Central memory CD4-positive, alpha-beta T cell (primary cell): ENCODE measurements at places on chromosomes 3 and 15.

- DNase-seq, result no peak
Observed at GRCh38 chr3:13197795-13198194, 124.6 kb upstream of the IQSEC1 start.

GRCh38 chr3:47643092-47643491 lies 64.4 kb upstream of the CSPG5 start:
- DNase-seq, result no peak

DNA sequence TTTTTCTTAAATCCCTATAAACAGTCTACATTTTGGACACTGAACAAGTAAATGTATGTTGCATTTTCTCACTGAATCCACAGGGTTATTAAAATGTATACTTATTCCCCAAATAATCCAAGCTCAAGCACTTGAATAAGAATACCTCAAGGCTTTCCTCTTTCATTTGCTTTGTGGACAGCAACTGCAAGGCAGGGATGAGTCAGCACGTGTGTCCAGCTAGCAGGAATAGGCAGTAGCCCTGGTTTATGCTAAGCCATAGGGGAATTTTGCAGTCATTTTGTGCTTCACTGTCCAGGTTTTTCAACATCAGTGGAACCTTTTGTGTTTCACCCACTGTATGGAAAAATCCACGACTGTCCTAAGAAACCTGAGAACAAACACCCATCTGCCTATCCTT lies 96.7 kb upstream of the KCNMB2 start:
- DNase-seq, result no peak

DNA sequence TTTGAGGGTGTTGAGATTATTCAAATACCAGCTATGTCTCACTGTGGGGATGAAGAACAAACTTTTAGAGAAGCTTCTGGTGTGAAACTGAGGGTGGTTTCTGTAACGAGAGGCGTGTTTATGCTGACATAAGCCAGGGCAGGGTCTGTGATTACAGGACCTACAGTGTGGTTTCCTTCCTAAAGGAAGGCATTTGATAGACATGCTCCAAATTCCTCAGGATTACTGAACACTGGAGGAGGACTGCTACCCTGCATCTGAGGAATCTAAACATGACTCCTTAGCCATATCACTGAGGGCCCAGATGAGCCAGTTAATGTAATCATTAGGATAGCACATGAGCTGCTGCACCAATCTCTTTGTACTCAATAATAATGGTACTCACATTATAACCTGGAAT lies 328.4 kb upstream of the UMPS start:
- no peak for DNase-seq

DNA sequence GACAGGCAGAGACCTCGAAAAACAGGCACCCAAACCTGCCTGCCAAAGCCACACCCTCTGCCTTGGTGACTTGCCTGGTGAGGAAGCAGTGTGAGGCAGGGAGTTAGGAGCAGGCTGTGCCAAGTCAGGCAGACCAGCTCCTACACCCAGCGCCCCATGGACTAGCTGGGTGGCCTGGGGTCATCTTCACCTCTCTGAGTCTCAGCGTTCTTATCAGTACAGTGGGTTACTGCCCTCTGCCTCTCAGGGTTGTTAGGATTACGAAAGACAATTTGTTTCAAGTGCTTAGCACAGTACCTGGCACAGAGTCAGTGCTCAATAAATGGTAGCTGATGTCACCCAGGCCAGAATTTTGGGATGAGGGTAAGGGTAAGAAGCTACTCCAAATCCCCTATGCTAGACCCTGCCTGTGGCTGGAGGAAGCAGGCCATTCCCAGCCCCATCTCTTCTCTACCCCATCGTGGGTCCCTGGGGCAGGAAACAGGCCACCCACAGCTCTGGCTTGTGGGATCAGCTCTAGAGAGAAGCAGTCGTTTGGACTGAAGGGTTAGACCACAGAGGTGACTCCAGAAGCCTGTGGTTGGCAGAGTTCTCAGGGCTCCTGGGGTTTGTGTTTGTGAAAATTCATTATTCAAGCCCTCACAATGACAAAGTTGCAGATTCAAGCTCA lies 10.1 kb downstream of the SLC51B start:
- DNase-seq, result no peak

GRCh38 chr3:172030181-172030580 lies 9.2 kb upstream of the FNDC3B start:
- DNase-seq, result no peak

- no peak for DNase-seq
Observed at GRCh38 chr3:71247221-71247957, 336.1 kb downstream of the FOXP1 start.

GRCh38 chr15:67512140-67512539 lies 8.8 kb upstream of the C15orf61 start:
- DNase-seq, result no peak

GRCh38 chr3:105284876-105285275 lies 81.8 kb upstream of the ALCAM start:
- DNase-seq, result no peak

GRCh38 chr3:170814822-170815221 lies 55.2 kb downstream of the RPL22L1 start:
- no peak for DNase-seq

- no peak for DNase-seq
Observed at GRCh38 chr3:65831733-65832425, 206.8 kb downstream of the MAGI1 start.

DNA sequence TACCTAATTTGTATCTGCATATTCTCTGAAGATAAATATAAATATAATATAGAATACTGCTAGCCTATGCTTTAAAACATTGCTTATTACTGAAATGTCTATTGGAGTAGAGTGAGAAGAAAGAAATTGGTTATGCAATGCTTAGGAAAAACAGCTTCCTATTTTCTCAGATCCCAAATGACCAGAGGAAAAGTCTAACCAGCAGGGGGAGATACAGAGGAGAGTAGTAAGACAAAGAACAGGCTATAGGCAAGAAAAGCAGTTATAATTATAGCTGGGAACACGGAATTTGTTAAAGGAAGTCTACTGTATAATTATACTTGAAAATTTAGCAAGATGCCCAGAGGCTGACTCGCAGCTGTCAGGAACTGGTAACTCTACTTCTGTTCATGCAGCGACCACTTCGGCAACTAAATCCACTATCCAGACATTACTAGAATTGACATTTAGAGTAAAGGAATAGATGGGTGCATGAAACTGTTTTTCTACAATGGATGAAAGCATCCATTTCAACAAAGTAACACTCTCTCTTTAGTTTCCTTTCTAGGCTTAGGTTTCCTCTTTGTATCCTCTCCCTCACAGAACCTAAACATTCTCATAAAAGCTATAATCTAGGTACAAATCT lies 97.2 kb downstream of the TBC1D5 start:
- peak; percentile 3 for DNase-seq

DNA sequence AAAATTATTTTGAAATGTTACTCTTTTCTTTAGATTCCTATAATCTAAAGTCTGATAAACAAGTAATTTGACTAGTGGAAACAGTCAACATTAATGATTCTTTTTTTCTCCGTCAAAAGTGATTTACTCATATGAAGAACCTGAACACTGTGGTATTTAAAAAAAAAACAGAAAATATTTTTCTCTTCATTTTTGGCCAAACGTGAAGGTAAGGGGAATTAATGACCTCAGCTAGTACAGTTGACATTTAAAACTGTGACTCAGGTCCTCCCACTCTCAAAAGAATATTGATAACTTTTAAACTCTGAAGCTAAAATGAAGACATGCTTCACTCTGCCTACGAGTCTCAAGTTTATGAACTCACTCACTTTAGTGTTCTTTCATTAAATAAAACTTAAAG lies 34.5 kb downstream of the TIGIT start:
- DNase-seq, result no peak

DNA sequence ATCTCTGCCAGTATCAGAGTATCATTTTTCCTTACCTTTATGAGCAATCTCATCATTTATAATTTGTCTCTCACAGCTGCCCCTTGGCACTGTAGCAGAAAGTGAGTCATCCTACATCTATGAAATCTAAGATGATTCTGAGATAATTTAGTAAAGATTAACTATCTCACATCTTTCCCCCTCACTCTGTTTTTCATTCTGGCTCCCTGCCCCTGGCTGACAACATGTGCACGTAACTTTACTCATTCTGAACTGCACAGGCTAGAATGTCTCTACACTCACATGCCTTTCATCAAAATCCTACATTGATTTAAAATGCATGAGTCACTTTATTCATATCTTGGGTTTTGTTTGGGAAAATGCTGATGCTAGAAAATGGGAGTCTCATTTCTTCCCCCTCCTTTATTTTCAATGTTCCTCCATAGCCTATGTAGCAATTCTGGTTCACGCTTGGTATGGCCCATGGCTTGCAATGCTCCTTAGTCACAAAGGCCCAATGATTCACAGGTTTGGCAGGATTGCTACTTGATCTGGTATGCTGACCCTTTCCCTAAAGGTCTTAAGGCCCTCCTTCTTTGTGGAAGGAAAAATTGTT lies 838.5 kb downstream of the TUSC7 start:
- no peak for DNase-seq

DNA sequence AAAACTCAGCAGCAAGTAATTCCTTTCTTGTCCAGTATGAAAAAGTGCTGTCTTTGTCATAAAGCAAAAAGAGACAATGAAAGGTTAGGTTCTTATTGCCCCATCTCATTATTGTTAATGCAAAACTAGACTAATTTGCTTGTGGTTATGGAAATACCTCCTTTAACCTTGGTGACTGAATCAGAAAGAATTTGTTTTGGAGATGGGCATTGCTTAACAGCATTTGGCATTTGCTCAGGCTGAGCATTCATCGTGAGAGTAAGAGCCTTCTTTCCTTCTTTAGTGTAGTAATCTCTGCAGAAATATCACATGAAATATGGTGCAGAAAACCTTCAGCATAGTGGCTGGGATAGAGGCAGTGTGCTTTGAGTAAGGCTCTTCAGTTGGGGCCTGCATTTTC lies 103.1 kb downstream of the CNTN6 start:
- no peak for DNase-seq

GRCh38 chr15:101198800-101199199 lies 53.0 kb downstream of the CHSY1 start:
- no peak for DNase-seq

GRCh38 chr15:62067448-62068044 lies 769 bp downstream of the C2CD4A start:
- no peak for DNase-seq

DNA sequence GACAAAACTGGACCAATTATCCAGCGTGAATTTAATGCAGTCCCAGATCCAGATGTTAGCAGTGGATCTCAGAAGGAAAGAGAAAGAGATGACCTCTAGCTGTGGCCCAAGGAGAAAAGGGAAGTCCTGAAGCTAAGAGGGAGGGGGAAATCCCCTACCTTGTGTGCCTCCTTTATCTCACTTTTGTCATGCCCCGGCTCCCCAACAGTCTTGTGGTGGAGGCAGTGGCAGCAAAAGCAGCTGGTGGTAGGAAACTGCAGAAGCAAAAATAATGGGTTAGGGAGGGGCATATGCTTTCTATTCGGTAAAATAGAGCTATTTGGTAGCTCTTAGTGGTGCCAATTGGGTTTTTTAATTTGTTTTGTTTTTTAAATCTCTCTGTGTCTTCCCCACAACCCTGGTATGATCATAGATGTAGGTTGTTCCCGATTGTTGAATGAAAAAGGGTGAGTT lies 56.5 kb downstream of the MCTP2 start:
- peak; percentile 13 for DNase-seq

DNA sequence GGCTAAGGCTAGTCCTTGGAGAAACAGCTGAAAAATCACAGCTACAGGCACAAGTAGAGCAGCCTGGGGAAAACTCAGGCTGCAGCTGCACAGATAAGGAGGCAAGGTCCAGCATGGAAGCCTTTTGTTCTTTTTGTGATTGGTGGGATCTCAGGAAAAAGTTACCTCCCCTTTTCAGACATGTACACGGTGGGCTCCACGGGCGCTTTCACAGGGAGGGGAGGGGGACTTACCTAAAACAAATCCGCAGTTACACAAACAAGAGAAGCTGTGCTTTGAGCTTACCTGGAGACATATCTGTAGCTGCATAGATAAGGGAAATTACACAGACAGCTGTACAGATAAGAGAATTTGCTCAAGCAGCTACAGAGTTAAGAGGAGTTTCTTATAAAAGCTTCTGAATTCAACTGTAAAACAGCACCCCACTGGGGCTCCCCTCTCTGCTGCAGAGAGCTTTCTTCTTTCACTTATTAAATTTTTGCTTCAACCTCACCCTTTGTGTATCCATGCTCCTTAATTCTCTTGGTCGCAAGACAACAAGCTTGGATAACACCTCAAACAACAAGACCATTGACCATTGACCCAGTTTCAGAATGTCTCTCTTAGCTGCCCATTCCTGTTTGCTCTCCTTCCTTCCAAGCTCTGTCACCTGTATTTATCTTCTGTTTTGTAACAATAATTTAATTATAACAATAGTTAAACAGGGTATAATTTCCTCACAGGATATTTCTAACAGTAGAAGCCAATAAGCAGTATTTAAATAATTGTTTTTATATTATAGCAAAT lies 10.9 kb upstream of the CD200 start:
- no peak for DNase-seq

GRCh38 chr15:81108427-81108826 lies 25.6 kb upstream of the CFAP161 start:
- no peak for DNase-seq

DNA sequence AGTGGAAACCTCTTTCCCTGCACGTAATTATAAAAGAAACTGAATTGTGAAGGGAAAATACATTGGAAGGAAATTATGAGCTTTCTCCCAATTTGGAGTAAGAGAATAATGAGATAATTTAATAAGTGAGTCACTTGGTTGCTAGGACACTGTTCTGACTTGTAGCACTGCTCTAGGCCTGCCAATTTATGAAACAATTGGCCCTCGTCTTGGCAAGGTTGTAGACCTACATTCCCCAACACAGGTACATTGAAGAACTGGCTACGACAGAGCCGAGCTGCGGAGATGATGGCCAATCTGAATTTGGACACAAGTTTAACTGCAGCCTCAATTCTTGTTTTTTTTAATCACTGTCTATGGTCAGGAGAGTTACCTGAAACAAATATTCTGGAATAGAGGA lies 674.1 kb downstream of the MECOM start:
- no peak for DNase-seq

- DNase-seq, result no peak
Observed at GRCh38 chr3:151329363-151329762, at the start of gene P2RY13. Gene P2RY13, minus strand, starts transcription at chr3:151329549. Its CDS starts 21 bp downstream, at chr3:151329528.

DNA sequence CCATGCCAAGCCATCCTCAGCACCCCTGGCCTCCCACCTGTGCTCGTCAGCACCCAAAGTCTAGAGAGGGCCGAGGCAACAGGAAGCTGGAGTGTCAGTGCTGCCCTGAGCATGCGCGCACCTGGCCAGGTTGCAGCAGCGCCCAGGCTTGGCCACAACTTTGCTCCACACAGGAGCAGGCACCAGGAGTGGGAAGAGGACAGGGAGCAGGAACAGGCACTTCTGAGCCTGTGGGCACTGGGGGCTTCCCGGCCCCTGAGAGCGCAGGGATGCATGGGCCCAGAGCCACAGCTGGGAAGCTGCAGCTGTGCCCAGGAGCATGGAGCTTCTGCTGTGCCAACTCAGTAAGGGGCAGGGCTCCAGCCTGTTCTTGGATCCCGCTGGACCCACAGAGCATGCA lies 471.5 kb upstream of the WNT5A start:
- DNase-seq, result no peak

- DNase-seq, result no peak
Observed at GRCh38 chr3:137121704-137122314, 164.0 kb downstream of the IL20RB start.
